ENCODE measurements at places on chromosomes 13 and 19.

DNA sequence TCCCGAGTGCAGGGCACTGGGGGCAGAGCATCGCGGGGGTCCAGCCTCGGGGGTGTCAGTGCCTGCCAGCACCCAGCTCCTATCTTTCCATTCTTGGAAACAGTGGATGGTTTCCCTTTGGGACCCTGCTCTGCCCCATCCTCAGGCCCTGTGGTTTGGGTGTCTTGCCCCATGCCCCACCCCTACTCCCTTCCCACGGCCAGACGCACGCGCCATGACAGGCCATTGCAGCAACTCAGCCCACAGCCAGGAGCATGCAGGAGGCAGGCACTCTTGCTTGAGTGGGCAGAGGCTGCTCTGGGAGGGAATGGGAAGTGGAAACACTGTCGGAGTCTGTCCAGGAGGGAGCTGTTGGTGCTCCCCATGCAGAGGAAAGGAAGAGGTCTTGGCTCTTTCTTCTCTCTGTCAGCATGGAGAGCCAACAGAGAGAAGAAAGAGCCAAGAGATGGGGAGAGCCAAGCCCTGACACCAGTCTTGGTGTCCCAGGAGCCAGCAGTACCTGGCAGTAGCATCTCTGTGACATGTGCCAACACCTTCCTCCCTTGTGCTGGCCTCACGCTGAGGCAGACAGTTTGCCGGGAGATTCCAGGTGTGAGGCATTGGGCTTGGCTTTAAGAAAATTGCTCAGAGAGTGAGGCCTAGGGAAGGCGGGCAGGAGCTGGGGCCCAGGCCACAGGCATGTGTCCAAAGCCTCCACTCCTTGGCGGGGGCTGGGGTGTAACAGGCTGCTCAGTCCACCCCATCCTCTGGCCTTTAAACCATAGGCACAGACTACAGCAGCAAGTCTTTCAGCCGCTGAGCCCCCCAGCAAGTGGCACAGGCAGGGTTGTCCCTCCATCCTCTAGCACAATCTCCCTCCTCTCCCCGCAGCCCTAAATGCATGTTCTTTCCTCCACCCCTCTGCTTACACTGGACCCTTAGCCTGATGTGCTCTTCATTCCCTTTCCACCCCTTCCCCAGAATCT, 86.7 kb upstream of the UQCRFS1 start:
- DNase-seq: no peak

DNA sequence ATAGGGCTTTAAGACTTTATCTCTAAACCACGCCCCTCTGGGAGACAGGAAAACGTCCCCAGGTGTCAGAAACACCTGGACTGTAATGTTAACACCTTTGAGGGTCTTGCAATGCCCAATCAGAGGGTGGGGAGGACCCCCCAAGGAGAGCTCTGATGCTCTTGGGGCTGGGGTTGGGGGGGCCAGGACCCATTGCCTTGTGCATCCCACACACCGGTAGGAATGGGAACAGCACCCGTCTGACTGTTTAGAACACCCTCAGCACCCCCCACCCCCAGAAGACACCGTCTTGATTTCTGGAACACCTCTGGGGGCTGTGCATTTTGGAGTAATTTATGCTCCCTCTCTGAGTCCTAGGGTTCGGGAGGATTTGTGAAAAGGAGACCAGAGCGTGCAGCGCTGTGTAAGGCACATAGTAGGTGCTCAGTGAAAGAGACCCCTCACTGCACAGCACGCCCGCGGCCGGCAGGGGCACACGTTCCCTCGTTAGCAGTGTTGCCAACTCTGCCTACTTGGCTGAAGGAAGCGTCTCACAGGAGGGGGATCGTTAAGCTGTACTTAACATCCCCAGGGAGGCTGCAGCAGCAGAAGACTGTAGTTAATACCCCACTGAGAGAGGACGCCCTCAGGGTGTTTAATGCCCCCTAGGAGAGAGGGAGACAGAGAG, 2.8 kb upstream of the ERFL start:
- no peak for DNase-seq

DNA sequence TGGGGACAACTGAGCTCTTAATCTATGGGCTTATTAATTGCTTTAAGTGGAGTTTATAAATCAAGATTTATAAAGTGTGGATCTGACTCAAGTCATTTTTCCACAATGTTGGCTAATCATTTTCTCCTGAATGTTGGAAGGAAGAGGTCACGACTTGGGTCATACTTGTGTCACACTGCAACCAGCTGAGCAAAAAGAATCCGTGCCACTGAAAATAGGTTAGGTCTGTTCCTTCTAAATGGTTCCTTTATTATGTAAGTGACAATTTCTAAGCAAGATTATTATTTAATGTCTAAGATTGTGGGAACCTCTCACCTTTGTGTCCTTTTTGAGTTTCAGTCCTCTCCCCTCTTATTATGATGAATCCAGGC, 178.6 kb downstream of the SHISA2 start:
- no peak for DNase-seq

- DNase-seq: no peak
Measured at GRCh38 chr13:30124131-30124768, 183.1 kb downstream of the KATNAL1 start.

- peak; percentile 46 for DNase-seq
Measured at GRCh38 chr19:7868671-7869452, 5.3 kb downstream of the PRR36 start.

- peak; percentile 14 for DNase-seq
Measured at GRCh38 chr13:79423801-79424642, 18.0 kb upstream of the RBM26 start.
